Activated CD4-positive, alpha-beta T cell treated with anti-CD3 and anti-CD28 coated beads, Interleukin-2, Interleukin-4, amounts not matched to agents 100 ng/mL and 50 ng/mL, durations not matched to agents 16 hours and 8 hours (primary cell): ENCODE measurements at places on chromosomes 12 and 14.

- no peak for DNase-seq
Measured at GRCh38 chr12:108151533-108152169, 22.6 kb downstream of the WSCD2 start.

- no peak for DNase-seq
Measured at GRCh38 chr12:40158592-40159111, 52.8 kb upstream of the SLC2A13 start.

DNA sequence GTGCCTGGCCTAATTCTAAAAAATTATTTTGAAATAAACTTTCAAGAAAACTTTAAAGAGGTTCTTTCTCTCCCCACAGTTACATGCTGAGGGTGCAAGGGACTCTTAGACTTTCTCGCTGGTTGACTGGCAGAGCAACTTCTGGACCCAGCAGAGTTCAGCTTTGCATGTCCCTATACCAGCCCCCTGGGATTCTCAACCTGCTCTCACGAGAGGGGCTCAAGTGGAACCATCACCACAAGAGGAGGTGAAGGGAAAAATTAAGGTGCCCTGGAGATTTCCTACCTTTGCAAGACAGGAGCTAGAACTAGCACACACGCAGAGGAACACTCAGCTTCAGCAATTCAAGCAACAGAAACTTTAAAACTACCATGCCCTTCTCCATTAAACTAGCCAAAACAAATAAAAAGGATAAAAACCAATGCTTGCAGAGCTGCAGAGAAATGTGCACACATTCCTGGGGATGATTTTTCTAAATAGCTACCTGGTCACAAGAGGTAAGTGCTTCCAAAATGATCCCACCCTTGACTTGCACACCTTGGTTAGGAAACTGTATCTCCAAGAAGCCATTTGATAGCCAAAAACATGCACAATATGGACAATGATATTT is 2.5 kb downstream of the HVCN1 start:
- no peak for DNase-seq

- no peak for DNase-seq
Measured at GRCh38 chr14:74919421-74920165, 3.5 kb downstream of the RPS6KL1 start.

DNA sequence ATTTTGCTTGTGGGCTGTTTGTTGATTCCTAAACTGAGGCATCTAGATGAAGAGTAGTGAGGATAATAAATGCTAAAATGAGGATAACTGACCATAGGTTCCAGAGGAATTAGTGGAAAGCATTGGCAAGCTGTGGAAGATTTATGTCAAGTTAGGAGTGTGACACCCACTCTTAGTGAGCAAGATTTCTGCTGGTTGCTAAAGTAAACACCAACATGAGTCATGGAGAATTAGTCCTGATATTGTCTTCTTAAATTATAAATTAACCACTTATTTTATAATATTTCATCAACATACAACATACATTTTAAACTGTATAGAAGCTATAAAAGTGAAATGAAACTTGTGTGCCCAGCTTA is 328.2 kb downstream of the RPL10L start:
- no peak for DNase-seq

- no peak for DNase-seq
Measured at GRCh38 chr12:20547816-20548575, 147.1 kb upstream of the SLCO1C1 start.

DNA sequence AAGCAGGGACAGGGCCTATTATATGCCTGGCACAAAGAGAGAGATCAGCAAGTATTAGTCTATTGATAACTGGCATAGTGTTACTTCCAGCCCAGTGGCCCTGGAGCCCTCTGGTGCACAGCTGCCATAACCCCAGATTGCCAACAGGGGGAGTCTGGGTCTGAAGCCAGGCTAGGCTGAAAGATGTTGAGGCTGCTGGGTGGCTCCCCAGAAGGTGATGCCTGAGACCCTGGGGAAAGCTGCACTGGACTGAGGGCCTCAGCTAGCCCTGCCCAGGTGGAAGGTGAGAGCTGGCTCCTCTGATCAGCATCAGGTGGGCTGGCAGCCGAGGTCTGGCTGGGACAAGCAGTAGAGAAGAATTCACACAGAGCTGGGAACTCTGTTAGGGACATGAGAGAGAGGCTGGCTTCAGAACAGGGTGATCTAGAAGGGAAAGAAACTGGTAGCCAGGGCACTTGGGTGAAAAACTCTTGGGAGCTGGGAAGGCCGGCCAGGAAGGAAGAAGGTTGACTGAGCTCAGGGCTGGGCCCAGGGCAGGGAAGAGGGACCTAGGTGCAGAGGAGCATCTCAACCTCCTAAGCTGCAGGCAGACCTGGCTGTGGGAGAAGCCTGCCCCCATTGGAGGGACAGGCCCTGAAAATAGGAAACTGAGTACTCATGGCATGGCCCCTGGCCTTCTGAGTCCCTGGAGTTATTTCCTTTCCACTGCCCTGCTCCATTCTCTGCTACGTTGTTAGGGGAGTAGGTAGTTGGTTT is 3.9 kb downstream of the GZMH start:
- peak; percentile 83 for DNase-seq

DNA sequence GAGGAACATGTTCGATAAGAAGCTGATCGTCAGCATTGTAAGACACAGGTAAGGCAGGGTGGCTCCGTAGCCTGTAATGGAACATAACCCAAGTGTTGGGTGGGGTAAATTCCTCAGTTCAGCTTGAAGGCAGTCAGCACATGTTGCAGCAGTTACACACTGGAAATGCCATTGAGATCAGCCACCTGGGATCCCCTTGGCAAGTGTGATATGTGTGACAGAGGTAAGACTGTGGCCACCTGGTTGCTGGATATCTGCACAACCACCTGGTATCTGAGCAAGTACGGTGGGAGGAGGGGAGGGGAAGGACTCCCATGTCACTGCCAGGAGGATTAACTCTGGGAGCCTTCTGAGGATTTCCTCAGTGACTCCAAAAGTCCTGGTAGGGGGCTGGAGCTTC is 158.0 kb upstream of the CAND1 start:
- DNase-seq, result no peak

GRCh38 chr12:79933532-79934264 is 1.2 kb downstream of the PPP1R12A start:
- DNase-seq, result peak; percentile 35

DNA sequence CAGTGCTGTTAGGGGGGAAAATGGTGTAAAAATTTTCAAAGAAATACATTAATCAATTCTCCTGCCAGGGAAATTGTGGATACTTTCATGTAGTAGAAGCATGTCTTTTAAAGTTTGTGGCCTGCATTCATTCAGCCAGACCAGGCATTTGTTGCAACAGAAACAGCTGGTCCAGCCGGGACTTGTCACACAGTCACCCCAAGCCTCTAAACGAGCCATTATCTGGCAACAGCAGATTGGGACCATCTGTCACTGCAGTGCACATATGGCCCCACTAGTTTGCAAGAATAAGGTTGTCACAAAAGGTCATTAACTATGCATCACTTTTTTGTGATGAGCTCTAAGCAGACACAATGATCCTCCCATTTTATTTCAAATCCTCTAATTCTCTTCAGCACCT is 193.9 kb downstream of the PHLDA1 start:
- DNase-seq, result no peak

GRCh38 chr14:104559028-104559803 is 20.3 kb upstream of the C14orf180 start:
- DNase-seq, result no peak

DNA sequence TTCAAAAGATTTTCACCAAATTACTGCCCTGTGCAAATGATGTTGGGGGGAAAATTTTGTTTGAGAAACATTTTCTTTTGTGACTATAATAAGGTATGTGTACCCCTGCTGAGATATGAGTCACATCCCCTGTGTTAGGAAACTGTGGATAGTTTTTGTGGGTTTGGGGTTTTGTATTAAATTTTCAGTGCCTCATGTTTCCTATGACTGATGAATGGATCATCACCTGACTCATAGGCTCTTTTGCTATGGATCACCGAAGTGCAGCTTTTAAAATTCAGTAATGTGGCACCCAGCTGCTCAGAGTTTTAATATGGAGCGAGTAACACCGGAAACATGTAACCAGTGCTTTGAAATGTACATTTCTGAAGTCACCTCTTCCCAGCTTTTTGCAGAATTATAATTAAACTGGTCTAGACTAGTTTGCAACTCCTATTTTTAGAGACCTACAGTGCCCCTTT is 167.4 kb upstream of the HMGA2 start:
- peak; percentile 84 for DNase-seq

GRCh38 chr12:107436376-107436775 is 249.2 kb upstream of the PWP1 start:
- no peak for DNase-seq

- DNase-seq, result no peak
Measured at GRCh38 chr12:6337958-6338433, 3.9 kb downstream of the TNFRSF1A start.

DNA sequence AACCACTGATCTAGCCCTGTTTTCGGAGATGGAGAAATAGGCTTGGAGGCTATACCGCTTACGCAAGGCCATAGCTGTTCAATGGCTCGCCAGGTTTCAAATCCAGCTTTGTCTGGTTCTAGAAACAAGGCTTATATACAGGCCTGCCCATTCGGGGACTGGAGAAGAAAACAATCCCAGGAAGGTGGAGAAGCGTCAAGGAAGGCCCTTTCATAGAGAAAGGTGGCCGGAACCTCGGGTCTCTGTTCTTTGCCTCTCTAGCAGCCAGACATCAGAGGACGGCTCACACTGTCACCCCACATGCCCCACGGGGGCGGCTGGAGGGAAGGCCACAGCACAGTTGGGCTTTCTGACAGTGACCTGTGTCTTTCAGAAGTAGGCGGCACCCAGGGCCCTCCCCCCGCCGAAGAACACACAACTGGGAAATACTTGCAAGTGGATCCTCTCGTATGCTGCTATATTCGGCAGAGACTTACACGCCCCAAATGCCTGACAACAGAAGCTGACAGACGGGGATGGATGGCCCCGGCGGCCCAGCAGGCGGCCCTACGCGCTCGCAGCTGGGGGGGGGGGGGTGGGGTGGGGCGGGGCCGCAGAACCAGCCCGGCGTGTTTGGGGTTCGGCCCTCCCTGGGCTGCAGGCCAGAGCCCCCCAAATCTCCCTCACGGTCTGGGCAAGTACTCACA is 4.5 kb upstream of the SETD1B start:
- DNase-seq, result peak; percentile 53
